Common myeloid progenitor, CD34-positive (primary cell): ENCODE measurements at places on chromosomes 16 and 17.

GRCh38 chr17:18994631-18995030 is 9.9 kb downstream of the FAM83G start:
- no peak overlapping the region for H3K27ac ChIP-seq
- H3K4me1 ChIP-seq: peaks cover 2% of the 10 kb centered on the region
- H3K4me3 ChIP-seq: no peak overlapping the region
- H3K36me3 ChIP-seq: peaks cover 2% of the 10 kb centered on the region
- DNase-seq: no peak

GRCh38 chr17:41589301-41589700 is 2.6 kb upstream of the KRT14 start:
- no peaks in the 10 kb centered on the region for H3K36me3 ChIP-seq
- no peaks in the 10 kb centered on the region for H3K27me3 ChIP-seq
- no peak overlapping the region for H3K27ac ChIP-seq
- no peak overlapping the region for H3K4me3 ChIP-seq
- no peaks in the 10 kb centered on the region for H3K4me1 ChIP-seq
- no peak for DNase-seq

GRCh38 chr16:4679156-4679849 is 14.1 kb upstream of the NUDT16L1 start:
- H3K27ac ChIP-seq: no peak overlapping the region
- peaks cover 77% of the 10 kb centered on the region for H3K36me3 ChIP-seq
- no peak overlapping the region for H3K4me3 ChIP-seq

GRCh38 chr17:51724043-51724580 is 434.4 kb downstream of the CA10 start:
- H3K27me3 ChIP-seq: no peaks in the 10 kb centered on the region
- H3K27ac ChIP-seq: no peak overlapping the region
- no peaks in the 10 kb centered on the region for H3K36me3 ChIP-seq
- H3K4me3 ChIP-seq: no peak overlapping the region

GRCh38 chr16:3879258-3879886 is 1.1 kb downstream of the CREBBP start:
- no peak overlapping the region for H3K27ac ChIP-seq
- H3K36me3 ChIP-seq: no peaks in the 10 kb centered on the region
- DNase-seq: peak; percentile 27
- peaks cover 19% of the 10 kb centered on the region for H3K4me1 ChIP-seq
